ENCODE measurements at places on chromosomes 1 and 21.

- DNase-seq = no peak
These were observed 33.7 kb downstream of the PRDM2 start for GRCh38 chr1:13733711-13734110.

- no peak for DNase-seq
These were observed 68.1 kb downstream of the SPAG17 start for GRCh38 chr1:118116909-118117308.

GRCh38 chr1:36934061-36934460, 100.3 kb downstream of the GRIK3 start:
- no peak for DNase-seq

- no peak for DNase-seq
These were observed 610 bp downstream of the SCYL3 start for GRCh38 chr1:169892927-169893644.

DNA sequence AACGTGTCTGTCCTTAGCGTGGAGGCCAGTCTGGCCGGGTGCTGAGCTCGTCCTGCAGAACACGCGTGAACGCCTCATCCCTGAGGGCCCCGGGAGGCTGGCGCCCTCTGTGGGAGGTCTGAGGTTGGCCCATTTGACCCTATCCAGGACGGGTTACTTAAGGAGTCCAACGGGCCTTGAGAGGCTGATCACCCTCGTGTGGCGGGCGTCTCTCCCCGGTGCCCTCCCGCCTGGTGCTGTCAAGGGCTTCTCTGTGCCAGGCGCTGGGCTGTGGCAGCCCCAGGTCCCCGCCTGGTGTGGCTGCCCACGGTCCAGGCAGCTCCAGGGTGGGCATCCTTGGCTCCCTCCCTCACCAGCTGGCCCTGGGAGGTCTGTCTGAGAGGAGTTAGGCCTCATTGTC, 9.7 kb downstream of the SKI start:
- no peak for DNase-seq

DNA sequence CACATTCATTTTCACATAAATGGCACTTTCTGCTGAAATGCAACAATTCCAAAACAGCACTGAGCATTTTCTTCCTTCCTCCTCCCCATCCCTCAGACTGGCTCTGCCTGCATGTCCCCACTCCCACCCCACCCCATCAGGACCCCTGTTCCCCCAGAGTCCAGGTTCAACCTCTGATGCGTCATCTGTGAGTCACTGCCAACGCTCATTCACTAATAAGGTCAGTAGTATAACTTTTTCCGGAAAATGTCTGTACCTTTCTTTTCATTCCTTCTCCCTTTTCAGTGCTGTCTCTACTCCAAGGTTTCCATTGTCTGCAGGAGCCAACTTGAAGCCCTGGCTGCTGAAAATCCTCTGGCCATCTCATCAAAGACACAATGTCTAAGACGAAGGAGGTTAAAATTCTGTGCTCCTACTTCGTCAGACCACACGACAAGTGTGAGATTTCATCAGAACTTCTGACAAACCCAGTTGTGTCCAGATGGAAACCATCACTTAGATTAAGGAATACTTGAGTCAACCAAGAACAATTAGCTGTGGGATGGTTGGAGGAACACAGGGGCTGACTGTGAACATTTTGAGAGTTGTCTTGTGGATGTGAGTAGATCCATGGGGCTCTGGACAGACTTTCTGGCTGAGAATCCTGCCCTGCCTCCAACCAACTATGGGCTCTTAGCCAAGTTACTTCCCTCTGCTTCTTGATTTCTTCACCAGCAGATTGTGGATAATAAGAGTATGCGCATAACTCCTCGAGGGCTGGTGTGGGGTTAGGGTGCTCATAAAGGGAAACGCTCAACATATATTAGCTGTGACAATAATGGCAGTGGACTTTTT, 35.6 kb upstream of the UTS2 start:
- DNase-seq = no peak

- DNase-seq = no peak
These were observed 23.1 kb downstream of the C21orf91 start for GRCh38 chr21:17796037-17796403.

DNA sequence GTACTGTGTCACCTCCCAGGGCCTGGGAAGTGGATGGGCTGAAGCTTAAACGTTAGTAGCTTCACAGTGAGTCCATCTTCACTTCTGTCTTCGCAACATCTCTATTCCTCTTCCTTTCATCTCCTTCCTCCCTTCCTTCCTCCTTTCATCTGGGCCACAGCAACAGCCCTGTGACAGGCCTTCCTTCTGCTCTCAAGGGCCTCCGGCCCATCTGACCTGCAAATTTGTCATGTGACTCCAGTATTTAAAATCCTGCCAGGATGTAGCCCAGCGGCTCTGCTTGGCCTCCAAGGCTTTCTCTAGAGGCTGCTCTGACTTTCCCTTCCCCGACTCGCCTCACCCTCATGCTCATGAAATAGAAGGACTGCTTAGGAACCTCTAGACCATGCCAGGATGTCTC, 10.9 kb upstream of the BATF3 start:
- DNase-seq = no peak
